AG09309 (cell line): ENCODE measurements at places on chromosomes 2 and 18.

DNA sequence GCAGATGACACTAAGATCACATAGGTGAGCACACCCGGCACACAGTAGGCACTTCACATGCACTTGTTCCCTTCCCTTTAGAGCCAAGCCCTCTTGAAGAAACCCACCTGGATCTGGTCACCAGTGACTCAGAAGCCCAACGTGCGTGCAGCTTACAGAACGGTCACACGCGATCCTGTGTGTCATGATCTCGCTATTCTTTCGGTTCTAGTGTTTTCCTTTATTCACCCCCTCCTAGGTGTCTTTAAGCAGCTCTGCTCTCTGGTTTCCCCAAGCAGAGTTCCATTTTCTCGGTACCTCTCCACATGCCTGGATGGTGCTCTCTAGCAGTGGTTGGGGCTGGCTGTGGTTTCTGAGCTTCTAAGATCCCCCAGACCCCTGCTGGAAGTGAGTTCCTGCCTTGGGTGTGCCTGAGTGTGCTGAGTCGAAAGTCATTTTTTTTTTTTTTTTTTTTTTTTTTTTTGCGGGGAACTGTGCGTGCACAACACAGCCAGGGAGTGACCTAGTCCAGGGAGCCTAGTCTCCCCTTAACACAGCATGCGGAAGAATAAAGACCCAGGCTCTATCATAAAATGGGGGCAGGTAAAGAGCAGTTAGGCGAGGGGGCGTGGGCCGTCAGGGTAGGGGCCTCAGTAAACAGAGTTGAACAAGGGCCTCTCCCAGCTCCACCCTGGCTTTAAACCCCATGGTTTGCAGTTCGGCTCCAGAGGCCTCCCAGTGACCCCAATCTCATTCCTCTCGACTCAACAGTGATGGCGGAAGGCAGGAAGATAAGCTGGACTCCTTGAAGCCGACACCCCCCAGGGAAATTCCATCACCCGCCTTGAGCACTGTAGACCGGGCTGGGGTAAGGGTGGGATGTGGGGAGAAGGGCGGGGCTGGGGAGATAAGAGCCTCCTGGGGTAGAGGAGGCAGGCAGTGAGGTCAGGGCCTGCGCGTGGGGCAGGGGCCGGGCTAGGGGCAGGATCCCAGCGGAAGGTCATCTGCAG, 29.8 kb upstream of the DNMT3A start:
- DNase-seq: no peak

DNA sequence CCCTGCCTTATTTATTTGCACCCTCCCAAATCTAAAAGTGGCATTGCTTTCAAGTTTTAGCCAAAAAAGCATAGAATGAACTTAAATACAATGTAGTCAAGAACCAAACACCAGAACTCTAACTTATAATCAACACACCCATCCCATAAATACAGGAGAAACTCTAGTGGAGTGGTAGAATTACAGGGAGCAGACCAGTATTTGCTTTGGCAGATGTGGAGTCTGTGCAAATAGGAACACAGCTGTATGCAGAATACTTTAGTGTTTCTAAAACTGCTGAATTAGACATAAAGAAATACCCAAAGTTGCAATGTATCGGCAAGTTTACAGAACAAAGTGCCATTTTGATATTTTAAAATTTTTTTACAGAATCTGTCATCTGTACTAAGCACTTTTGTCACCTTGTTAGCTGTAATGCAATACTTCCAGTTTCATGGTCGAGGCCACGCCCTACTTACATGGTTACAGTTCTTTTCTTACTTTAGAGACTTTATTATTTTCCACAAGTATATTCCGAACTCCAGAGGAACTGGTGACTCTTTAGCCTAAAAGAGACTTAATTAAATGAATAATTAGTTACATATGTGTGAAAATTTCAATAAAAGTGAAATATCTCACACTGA, 23.7 kb upstream of the COL5A2 start:
- no peak for DNase-seq

DNA sequence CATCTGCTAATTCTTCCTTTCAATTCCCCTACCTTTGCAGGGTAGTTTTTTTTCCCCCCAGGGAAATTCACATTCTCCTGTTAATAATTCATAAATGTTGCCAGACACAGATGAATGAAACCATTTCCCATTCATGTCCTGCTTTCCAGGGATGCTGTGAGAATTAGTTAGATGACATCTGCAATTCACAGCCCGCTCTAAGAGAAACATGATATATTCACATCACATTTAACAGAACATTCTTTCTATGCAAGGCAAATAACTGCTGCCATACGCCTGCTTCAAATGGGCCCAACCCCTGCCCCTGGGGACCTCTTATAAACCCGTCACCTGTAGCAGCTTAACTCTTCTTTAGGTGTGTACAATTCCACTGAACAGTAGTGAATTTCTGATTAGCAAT, 110.6 kb upstream of the CTAGE1 start:
- DNase-seq: no peak

- no peak for DNase-seq
Measured at GRCh38 chr2:198966269-198966668, 491.5 kb downstream of the SATB2 start.
